ENCODE measurements at places on chromosomes 2 and 18.

GRCh38 chr2:160869411-160869810 is 290.8 kb upstream of the TANK start:
- H3K27ac ChIP-seq = no peak overlapping the region
- no peak for DNase-seq
- peaks cover 3% of the 10 kb centered on the region for H3K27me3 ChIP-seq
- no peak overlapping the region for H3K4me3 ChIP-seq
- peaks cover 5% of the 10 kb centered on the region for H3K4me1 ChIP-seq
- H3K36me3 ChIP-seq = no peaks in the 10 kb centered on the region

DNA sequence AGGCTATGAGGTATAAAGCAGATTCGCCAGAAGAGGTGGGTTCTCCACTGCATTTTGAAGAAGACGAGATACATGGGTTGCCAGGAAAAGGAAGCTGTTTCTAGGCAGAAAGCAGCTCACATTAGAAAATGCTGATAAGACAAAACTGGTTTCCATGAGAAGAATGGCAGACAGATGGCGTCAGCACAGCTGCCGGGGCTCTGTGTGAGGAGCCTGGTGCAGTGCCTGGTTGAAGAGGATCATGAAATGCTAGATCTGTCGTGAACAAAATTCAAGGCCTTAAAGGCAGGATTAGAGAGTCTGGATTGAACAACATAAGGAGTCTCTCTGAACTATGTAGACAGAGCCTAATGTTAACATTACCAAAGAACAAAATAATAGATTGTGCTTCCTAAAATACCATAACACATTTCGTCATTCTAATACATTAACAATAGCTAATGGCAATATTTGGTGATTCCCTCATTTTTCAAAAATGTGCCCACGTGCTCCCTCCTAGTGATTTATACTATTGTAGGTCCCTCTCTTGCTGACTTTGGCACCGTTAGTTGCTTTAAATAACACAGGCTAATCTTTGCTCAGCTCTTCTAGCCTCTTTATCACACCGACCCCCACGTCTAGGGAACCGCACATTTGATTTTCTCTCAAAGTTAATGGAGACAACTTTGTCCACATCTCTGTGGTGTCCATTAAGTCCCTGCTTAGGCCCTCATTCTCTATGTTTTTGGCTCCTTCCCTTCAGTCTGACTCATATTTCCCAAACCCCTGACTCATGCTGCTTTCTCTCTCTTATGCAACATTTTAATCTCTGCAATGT is 38.2 kb downstream of the EFEMP1 start:
- H3K27me3 ChIP-seq = peaks cover 1% of the 10 kb centered on the region
- peaks cover 4% of the 10 kb centered on the region for H3K4me1 ChIP-seq
- no peak overlapping the region for H3K27ac ChIP-seq
- H3K4me3 ChIP-seq = no peak overlapping the region
- DNase-seq = no peak

DNA sequence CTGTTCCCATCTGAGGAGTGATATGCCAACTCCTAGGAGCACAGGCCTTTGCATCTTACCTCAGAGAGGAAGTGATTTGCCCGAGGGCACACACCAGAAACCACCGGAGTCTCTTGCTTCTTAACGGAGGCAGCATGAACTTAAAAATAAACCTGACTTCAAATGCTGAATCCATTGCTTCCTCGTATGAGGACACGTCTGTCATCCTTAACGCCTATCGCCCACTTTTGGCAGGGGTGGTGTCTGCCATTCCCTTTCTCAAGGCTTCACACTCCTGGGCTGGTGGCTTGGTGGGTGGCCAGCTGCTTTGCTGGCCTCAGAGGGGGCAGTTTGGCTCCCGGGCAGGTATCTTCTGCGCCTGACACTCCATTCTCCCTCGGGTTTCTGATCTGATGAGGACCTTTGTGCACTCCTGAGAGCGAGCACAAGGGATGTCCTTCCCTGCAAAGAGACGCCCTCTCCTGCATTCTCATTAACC is 1.1 kb upstream of the PREB start:
- no peak for DNase-seq
- H3K36me3 ChIP-seq = no peaks in the 10 kb centered on the region
- H3K4me3 ChIP-seq = peak overlapping the region; percentile 34
- H3K27me3 ChIP-seq = peaks cover 12% of the 10 kb centered on the region
- H3K4me1 ChIP-seq = peaks cover 8% of the 10 kb centered on the region

DNA sequence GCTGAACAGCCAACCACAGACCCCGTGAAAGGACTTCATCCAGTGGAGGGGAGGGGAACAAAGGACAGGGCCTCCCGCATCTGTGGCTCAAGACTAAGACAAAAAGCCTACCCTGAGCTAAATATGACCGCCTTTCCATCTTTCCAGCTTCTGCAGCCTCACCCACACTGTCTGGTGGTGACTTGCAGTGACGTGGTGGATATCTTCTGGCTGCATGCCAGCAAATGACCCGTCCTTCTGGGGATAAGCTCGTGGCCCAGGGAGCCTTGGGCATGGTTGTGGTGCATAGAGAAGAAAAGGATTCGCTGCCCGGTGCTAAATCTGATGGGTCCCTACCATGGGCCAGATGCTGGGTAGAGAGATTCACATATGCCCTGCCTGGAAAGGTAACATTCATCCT is 8.7 kb upstream of the NGEF start:
- no peak overlapping the region for H3K4me3 ChIP-seq
- no peak overlapping the region for H3K27ac ChIP-seq

DNA sequence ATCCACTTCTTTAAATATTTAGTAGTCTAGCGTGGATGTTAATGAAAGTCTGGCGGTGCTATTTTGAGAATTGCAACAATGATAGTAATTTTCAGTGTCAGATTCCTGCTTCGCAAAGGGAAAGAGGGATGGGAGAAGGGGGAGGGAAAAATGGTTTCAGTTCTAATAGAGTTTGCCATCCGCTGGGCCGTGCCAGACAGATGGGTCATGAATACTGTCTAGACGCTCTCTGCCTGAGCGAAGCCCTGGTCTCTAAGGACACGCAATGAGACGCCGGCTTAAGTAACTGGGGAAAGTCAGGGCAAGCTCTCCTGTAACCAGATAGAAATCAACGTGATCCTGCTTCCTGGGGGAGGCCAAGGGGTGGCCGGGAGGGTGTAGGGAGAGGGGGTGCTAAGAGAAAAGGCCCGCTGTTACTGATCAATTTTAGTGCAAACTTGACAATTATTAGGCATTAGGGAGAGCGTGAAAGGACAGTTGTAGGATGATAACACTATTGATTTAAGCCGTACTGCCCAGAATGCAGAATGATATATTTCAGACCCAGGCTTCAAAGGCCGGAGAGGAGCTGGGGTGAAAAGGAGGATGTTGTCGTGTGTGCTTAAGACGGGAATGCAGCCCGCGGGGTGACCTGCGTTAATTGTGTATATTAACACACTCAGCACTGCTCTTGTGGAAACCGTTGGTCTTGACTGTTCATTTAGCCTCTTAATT is 229.2 kb downstream of the LDLRAD4 start:
- H3K4me1 ChIP-seq = peaks cover 23% of the 10 kb centered on the region
- peak overlapping the region; percentile 63 for H3K27ac ChIP-seq
- no peaks in the 10 kb centered on the region for H3K36me3 ChIP-seq
- peaks cover 15% of the 10 kb centered on the region for H3K27me3 ChIP-seq
- peak overlapping the region; percentile 60 for H3K4me3 ChIP-seq

DNA sequence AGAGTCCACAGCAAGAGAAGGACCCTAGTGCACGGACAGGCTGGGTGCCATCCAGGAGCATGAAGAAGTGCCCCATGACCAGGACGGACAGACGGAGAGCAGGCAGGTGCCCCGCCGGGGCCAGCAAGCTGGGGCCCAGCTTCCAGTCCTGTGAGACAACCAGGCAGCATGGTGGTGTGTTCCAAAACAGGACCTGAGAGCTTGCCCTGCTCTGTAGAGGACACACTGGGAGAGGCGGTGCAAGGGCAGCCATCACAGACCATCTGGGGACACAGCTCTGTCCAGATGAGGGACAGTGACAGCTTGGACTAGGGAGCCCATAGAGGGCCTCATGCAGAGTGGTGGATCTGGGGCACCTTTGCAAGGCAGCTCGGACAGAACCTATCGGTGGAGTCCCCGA is 279.8 kb downstream of the EIPR1 start:
- peaks cover 9% of the 10 kb centered on the region for H3K36me3 ChIP-seq
- H3K4me1 ChIP-seq = peaks cover 30% of the 10 kb centered on the region
- no peak overlapping the region for H3K4me3 ChIP-seq
- peak overlapping the region; percentile 18 for H3K27ac ChIP-seq

GRCh38 chr18:45412577-45412976 is 202.7 kb upstream of the SLC14A2 start:
- no peaks in the 10 kb centered on the region for H3K36me3 ChIP-seq
- no peak overlapping the region for H3K4me3 ChIP-seq

DNA sequence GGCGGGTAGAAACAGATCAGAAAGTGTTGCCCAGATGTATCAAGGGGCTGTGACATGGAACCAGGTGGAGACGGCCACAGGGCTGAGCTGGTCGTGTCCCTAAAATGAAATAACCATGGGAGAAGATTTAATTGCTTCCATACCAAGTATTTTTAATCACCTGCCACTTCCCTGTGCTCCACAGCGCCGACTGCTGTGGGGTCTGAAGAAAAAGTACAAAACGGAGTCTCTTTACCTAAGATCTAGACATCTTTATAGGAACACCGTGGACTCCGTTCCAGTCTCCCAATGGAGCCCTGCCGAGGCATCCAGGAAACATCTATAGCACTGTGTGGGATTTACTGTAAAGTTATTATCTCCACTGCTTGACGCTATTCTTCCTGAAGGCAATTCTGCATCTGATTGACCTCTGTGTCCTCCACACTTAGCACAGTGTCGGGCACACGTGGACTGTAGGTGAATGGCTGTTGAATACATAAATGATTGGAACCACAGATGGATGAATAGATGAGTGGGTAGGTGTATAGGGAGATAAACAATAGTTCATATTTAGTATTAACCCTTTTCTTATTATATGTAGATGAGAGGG is 21.6 kb upstream of the GYPC start:
- no peaks in the 10 kb centered on the region for H3K4me1 ChIP-seq
- no peak overlapping the region for H3K4me3 ChIP-seq
- peak; percentile 41 for DNase-seq
- H3K27me3 ChIP-seq = peaks cover 6% of the 10 kb centered on the region

DNA sequence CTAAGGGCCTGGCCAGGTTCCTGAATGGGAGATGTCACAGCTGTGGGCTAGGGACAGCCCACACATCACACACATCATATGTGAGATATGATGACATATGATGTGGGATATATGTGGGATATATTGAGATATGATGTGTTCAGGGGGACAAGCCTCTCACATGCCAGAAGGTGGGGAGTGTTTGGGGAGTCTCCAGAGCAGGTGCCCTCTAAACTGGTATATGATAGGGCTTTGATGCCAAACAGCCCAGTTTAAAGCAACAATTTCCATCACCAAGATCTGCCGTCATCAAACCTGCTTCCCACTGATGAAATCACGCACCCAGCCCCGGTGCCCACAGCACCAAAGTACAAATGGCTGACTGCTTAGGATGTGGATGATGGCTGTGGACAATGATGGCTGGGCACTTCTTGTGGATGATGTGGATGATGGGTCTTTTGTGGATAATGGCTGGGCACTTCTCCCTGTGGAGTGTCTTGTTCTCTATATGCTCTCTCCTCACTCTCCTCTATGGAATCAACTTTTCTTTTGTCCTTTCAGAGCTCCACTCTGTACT is 50.9 kb downstream of the FBLN7 start:
- no peak overlapping the region for H3K4me3 ChIP-seq
- no peaks in the 10 kb centered on the region for H3K4me1 ChIP-seq
- no peak for DNase-seq
- H3K27ac ChIP-seq = no peak overlapping the region
- peaks cover 4% of the 10 kb centered on the region for H3K36me3 ChIP-seq

- peaks cover 1% of the 10 kb centered on the region for H3K27me3 ChIP-seq
- H3K27ac ChIP-seq = no peak overlapping the region
- no peak for DNase-seq
Measured at GRCh38 chr2:63434024-63435001, 154.0 kb downstream of the WDPCP start.

DNA sequence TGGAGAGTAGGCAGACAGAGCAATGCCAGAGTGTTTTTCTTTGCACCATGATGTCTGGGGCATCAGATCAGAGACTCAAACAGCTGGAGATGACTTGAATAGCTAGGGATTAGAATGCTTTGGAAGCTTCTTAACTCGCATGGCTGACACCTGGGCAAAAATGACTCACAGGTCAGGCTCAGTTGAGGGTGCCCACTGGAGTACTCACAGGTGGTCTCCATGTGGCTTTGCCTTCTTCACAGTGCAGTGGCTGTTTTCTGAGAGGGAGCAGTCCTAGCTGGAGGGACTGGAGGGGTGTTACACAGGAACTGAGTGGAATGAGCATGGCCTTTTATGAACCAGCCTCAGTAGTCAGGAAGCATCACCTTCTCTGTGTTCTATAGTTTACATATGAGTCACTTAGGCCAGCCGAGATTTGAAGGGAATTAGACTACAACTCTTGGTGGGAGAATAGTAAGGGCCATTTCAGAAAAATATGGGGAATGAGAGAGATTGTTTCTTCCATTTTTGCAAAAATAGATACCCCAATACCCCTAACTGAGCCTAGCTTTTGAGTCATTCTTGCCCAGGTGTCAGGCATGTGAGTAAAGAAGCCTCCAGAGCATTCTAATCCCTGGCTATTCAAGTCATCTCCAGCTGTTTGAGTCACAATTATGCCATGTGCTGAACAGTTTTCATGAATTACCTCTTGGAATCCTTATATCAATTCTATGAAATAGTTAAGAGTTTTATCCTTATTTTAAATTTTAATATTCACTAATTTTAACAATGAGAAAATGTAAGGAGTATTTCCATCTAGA is 7.1 kb upstream of the PPP1R1C start:
- H3K4me3 ChIP-seq = no peak overlapping the region
- H3K27me3 ChIP-seq = no peaks in the 10 kb centered on the region

- H3K4me1 ChIP-seq = no peaks in the 10 kb centered on the region
- no peak overlapping the region for H3K4me3 ChIP-seq
- peaks cover 2% of the 10 kb centered on the region for H3K27me3 ChIP-seq
- no peak overlapping the region for H3K27ac ChIP-seq
- H3K36me3 ChIP-seq = no peaks in the 10 kb centered on the region
- no peak for DNase-seq
Measured at GRCh38 chr2:178345951-178346350, 105.0 kb downstream of the PRKRA start.

DNA sequence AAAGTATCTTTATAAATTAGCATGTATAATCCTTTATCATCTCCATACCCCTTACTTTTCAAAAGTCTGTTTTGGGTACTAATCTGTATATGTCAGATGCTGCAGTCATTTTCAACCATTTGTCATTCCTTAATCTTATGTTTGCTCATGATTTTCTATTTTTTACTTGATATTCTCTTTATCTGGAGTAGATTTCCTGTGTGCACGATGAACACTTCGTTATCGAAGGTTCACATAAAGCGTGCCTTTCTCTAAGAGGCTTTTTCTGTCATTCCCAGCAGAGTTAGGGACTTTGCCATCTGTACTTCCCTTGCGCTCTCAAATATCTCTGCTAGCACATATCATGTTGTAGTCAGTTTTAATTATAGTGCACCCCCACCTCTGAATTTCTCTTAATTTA is 123.2 kb downstream of the BIRC6 start:
- no peak overlapping the region for H3K27ac ChIP-seq
- H3K4me1 ChIP-seq = peaks cover 2% of the 10 kb centered on the region
- no peaks in the 10 kb centered on the region for H3K36me3 ChIP-seq

- DNase-seq = no peak
- H3K4me3 ChIP-seq = no peak overlapping the region
- H3K4me1 ChIP-seq = peaks cover 18% of the 10 kb centered on the region
- H3K36me3 ChIP-seq = no peaks in the 10 kb centered on the region
Measured at GRCh38 chr2:237341872-237342271, 72.1 kb downstream of the COL6A3 start.

GRCh38 chr2:12498286-12498685 is 218.4 kb upstream of the TRIB2 start:
- no peaks in the 10 kb centered on the region for H3K27me3 ChIP-seq
- H3K27ac ChIP-seq = no peak overlapping the region
- no peaks in the 10 kb centered on the region for H3K4me1 ChIP-seq
- no peak for DNase-seq
- no peaks in the 10 kb centered on the region for H3K36me3 ChIP-seq

Data from glutamatergic neuron (in vitro differentiated cells).